ENCODE measurements at places on chromosomes 6 and 20.

DNA sequence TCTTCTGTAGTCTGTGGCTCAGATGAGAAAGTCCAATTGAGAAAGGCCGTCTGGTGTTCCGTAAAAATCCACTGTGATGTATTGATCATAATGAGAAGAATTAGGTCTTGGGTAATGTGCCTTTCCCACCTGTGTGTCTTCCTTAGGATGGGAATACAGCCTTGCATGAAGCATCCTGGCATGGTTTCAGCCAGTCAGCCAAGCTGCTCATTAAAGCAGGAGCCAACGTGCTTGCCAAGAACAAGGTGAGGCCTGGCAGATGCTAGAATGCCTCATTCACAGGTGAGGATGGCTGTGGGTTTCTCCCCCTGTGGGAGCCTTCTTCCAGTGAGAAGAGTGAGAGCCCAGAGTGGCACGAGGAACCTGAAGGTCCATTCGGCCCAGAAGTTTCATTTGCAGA, 32.7 kb downstream of the LYRM2 start:
- no peak for DNase-seq

DNA sequence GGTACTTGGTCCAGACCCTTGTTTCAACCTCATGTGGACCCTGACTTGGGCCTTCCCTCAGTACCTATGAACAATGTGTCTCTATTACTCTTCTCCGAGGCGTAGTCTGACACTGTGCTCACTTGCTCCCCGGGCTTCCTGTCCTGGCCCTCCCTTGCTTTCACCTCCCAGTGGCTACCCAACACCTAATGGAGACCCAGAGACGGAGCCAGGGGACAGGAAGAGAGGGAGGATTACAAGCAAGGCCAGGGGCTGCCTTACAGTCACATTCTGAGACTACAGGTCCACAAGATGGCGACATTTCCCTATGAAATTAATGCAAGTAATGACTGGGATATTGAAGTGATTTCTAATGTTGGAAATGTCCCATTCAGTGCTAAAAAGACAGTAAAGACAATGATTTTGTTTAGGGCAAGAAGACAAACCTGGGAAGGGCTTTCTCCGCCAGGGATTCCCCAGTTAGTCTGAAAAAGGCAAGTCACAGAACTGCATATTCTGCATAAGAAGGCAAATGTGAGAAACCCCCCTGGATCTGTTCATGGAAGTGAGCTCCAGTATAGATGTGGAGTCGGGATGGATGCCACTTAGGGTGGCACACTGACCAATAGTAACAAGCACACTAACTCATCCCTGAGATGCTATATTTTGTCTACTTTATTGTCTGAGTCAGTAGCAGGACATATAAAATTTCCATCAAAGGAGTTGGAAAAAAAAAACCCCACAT, 44.0 kb upstream of the ZBTB24 start:
- peak; percentile 66 for DNase-seq

DNA sequence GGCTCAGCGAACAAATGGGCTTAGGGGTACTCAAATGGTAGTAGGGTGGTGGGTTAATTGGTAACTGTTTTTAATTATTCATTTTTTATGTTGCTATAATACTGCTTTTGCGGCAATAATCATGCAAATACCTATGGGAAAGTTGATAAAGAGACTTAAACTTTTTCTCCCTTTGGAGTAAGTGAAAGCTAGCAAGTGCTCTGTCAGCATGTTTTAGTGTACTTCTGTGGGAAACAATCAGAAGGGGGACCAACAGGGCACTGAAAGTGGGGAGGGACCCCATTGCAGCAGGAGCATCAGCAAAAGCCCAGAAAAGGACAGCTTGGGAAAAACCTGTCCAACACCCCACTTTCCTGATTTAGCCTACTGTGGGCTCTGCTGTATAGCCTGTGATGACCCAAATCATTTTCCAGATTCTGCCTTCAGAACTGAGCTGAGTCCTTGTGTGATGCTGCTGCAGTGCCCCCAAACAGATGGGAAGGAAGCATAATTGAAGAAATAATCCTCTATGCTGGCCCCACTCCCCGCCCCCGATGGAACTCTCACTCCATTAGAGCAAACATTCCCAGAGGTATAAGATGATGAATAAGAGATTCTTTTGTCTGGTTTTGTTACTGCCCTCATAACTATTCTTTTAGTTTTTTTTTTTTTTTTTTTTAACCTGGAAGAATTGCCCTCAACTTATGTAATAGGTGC, 322.8 kb downstream of the CD83 start:
- DNase-seq: no peak

GRCh38 chr6:33298773-33299236, at the start of gene RGL2:
RGL2 (minus strand) TSS chr6:33298942; CDS start chr6:33298610, 332 bp downstream.
- peak; percentile 68 for DNase-seq

GRCh38 chr6:10771371-10771894, 23.8 kb downstream of the TMEM14B start:
- DNase-seq: peak; percentile 76

All from erythroblast (primary cell).